ENCODE measurements at places on chromosomes 11 and 22. TPM values are rescaled to one million over a fixed set of nuclear protein-coding genes. Genes with fewer than 3 reads are reported as not detected.

DNA sequence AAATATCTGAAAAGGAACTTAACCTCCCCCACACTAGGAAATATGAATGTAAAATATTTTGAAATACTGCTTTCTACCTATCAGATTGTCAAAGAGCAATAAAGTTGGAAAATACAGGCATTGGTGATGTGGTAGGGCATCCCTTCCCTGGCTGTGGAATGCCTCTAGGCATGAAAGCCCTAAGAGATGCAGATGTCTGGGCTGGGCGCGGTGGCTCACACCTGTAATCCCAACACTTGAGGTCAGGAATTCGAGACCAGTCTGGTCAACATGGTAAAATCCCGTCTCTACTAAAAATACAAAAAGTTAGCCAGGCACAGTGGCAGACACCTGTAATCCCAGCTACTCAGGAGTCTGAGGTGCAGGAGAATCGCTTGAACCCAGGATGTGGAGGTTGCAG lies 22.0 kb downstream of the ARAP1 start:
- DNase-seq: no peak

DNA sequence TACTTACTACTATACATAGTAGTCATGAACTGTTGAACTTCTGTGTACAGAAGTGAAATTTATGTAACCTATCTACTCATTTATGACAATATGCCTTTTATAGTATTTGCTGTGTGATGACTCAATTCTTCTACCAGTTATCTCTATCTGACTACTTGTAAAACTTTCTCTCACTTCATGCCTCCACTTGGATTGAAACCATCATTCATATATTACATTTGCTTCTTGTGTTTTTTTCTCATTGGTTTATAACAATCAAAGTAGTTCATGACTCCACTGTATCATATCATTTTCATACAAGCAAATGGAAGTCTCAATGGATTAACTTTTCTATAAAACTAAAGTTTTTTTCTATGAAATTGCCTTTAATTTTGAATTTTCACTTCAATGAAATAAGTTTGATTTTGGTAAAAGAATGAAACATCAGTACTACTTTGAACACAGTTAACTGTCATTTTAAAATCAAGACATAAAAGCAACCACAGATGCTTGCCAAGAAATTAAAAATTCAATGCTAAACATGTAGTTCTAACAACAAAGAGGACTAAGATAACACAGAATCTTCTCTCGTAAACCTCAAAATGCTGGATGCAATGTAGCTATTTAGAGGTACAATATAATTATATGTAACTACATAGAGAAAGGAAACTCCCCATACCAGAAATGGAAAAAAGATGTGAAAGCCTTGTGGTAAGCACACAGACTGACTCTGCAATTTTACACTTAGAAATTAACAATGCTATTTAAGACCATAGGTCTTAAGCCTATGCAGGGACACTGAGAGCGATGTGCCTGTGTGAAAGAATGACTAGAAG lies 27.6 kb upstream of the EXPH5 start:
- DNase-seq: no peak

The TMPRSS5 gene
- total RNA-seq: 1.3 TPM

The FOSL1 gene
- total RNA-seq: 1.4 TPM

DNA sequence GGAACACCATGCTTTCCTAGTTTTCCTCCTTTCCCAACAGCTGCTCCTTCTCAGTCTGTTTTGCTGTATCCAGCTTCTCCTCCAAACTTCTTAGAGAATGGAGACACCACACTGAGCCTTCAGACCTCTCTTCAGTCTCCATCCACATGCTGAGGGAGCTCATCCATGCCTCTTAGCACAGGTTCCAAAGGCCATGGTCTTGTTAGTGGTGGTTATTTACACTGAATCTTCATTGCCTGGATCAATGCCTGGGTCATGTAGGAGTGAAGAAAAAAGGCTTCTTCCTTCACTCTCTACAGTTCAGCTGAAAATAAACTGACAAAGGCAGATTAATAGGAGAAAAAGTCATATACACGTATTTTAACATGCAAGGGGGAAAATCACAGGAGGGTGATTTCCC lies 3.1 kb upstream of the SAA4 start:
- DNase-seq: no peak

The MS4A12 gene
- total RNA-seq: not detected

DNA sequence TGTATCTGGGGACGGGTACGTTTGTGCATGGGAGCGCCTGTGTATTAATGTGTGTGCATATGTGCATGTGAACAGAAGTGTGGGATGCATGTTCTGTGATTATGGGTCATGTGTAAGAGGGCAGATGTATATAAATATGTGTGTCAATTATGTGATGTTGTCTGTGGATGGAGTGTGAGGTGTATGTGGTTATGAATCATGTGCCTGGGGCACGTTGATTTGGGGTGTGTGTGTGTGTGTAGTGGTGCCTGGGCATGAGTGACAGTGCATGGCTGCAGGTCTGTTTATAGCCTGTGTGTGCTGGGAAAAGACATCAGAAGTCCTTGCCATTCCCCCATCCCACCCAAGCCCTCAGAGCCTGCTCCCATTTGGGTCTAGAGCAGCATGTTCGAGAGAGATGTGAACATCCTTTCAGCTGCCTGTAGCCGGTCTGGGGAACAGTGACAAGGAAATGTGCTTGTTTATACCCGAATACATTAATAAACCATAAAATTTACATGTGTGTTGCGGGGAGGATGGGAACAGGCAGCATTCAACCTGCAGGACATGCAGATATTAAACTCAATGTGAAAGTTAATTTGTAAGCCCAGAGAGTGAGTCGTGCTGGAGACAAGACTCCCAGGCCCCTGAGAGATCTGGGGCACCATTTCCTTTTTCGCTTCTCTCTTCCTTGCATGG lies 129.0 kb downstream of the NECTIN1 start:
- DNase-seq: no peak
